ENCODE measurements at places on chromosomes 3 and 15. TPM values are rescaled to one million over a fixed set of nuclear protein-coding genes. Genes with fewer than 3 reads are reported as not detected.

The PAK6 gene
- 7.0 TPM for total RNA-seq

The CLDN18 gene
- 3.3 TPM for total RNA-seq

The GPR171 gene
- total RNA-seq, result not detected

The BLM gene
- total RNA-seq, result 26.7 TPM

The GHSR gene
- not detected for total RNA-seq

The FAM107A gene
- total RNA-seq, result not detected

GRCh38 chr15:42547918-42548248 is 710 bp downstream of the LRRC57 start:
- no peak for DNase-seq

GRCh38 chr3:59731943-59732342 is 682.1 kb upstream of the CFAP20DC start:
- DNase-seq, result no peak

DNA sequence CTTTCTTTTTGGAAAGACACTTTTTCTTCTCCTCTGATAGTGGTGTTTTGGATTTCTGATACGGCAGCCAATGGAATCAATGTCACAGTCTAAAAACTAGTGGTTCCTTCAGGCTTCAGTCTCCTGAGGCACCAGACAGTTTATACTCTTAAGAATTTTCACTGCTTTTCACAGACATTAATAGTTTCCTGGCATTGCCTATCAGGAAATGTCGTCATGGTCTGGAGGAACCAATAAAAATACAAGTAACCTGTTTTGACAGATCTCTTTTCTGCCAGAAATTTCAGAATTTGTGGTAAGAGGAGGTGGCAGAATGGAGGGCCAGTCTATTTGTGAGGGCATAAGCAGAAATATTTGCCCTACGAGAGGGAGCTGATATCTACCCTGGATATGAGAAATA is 44.8 kb downstream of the FILIP1L start:
- no peak for DNase-seq

DNA sequence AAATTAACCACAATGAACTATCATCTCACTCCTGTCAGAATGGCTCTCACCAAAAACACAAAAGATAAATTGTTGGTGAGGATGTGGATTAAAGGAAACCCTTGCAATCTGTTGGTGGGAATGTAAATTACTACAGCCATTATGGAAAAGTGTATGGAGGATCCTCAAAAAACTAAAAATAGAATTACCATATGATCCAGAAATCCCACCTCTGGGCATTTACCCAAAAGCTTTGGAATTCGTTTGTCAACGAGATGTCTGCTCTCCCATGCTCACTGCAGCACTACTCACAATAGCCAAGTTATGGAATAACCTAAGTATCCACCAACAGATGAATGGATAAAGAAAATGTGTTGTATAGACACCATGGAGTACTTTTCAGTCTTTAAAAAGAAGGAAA is 21.6 kb downstream of the FSIP1 start:
- no peak for DNase-seq

- no peak for DNase-seq
Measured at GRCh38 chr3:177026505-177027277, 170.6 kb downstream of the TBL1XR1 start.

DNA sequence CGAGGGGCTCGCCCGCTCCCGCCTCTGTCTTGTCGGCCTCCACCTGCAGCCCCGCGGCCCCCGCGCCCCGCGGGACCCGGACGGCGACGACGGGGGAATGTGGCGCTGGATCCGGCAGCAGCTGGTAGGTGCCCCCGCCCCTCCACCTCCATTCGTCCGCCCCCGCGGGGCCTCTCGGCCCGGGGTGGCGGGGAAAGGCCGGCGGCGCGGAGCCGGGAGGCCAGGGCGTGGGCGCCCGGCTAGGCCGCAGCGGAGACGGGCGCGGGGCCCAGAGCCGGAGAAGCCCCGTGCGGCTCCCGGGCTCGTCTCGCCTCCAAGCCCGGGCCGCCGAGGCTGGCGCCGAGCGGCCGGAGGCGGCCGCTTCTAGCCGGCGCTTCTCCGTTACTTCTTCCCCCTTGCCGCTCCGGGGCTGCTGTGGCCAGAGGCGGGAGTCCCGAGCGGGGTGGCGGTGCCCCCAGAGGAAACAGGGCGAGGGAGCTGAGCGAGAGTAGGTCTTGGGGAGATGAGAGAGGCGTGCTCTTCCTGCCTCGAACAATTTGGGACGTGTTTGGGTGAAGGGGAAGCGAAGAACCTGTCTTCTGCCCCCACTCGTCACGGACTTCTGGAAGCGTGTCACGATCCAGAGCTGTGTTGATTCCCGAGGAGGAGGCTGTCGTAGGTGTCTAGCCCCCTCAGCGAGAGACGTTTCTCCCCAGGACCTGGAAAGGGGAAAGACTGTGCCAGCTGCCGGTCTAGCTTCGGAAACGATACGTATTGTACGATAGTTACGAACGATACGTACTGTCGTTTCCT is 555 bp downstream of the ATP11B start:
- DNase-seq, result peak; percentile 63

- no peak for DNase-seq
Measured at GRCh38 chr3:94627689-94628088, 564.8 kb downstream of the NSUN3 start.

DNA sequence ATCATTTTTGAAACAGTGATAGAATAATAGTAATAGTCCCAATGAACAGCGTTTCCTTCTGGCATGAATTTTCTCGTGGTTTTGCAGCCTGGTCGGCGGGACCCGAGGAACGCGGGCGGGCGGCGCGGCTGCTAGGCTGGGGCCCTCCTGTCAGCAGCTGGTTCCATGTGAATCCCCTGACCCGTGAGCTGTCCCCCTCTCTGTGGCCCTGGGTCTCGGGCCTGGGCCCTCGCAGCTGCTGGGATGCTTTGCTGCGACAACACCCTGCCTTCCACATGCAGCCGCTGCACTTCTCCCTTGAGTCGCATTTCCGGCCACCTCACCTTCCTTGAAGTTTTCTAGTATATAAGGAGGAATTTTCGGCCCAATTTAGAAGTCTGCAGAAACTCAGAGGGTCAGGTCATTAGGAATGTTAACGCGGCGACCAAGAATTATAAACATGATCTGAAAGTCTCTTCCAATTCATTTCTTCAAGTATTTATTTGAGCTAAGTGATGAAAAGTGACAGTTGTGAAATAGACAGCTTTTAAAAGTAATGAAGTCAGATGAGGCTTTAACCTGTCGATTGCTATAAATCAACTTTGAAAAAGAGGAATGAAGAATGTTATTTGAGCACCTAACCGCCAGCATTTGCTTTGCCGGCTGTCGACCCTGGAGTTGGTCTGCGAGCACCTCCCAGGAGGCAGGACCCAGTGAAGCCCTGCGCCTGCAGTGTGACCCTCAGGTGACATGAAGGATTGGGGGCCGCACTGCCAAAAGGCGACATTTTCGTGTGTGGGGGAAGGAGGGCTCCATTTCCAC is 27.7 kb downstream of the NR2F2 start:
- peak; percentile 55 for DNase-seq

DNA sequence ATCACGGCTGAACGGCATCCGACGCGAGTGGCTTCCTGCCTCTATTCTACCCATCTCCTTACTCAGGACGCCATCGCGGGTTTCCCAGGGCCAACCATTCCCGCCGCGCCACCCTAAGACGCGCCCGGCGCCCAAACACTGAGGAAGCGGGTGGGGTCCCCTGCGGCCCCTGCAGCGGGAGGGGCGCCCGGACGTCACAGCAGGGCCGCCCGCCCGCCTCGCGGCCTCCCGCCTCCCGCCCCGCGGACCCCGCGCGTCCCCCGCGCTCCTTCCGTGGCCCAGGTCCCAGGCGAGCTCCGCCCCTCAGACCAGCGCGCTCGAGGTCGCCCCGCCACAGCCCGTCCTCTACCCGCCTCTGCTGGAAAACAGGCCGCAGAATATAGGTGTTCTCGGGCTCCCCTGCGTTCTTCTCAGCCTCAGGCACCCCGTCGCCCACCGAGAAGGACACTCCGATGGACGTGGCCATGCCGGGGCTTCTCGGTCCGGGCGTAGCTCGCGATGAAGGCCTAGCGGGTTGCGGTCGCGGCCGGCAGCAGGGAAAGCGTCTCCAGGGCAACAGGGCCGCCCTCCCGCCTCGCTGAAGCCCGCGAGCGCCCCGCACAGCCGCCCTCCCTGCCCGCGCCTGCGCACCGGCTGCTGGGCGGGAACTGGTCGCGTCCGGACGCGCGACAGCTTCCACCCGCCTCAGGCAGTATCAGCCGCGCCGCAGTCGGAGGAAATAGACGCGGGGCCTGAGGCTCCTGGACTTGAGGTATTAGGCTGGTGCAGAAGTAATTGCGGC is at the start of gene DYNLT2B:
DYNLT2B (minus strand) TSS at position 554 of the 781 bp plus-strand sequence; CDS start at position 466, 88 bp downstream.
- peak; percentile 89 for DNase-seq

DNA sequence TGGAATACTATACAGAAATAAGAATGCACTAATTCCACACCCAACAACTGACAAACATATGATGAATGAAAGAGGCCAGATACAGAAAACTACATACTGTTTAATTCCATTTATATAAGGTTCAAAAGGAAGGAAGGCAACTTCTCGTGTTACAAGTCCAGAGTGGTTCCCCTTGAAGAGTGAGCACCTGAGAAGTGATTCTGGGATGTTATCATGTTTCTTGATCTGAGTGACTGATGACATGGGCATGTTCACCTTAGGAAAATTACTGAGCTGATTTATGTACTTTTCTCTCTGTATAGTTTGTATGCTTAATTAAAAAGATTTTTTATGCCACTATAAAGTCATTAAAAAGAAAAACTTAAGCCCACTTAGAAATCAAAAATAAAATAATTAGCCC is 13.6 kb downstream of the CCDC12 start:
- no peak for DNase-seq

- DNase-seq, result no peak
Measured at GRCh38 chr15:63006032-63006878, 36.3 kb upstream of the TPM1 start.

DNA sequence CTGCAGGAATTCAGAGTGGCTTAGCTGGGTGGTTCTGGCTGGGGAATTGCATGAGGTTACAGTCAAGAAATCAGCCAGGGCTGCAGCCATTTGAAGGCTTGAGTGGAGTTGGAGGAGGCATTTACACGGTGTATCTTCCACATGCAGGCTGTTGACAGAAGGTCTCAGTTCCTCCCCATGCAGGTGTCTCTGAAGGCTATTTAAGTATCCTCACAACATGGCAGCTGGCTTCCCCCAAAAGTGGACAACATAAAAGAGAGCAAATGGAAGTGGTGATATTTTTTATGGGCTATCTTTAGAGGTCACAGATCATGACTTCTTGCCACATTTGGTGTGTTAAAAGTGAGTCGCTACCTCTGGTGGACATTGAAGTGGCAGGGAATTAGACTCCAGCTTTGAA is 60.1 kb upstream of the SPRED1 start:
- no peak for DNase-seq

DNA sequence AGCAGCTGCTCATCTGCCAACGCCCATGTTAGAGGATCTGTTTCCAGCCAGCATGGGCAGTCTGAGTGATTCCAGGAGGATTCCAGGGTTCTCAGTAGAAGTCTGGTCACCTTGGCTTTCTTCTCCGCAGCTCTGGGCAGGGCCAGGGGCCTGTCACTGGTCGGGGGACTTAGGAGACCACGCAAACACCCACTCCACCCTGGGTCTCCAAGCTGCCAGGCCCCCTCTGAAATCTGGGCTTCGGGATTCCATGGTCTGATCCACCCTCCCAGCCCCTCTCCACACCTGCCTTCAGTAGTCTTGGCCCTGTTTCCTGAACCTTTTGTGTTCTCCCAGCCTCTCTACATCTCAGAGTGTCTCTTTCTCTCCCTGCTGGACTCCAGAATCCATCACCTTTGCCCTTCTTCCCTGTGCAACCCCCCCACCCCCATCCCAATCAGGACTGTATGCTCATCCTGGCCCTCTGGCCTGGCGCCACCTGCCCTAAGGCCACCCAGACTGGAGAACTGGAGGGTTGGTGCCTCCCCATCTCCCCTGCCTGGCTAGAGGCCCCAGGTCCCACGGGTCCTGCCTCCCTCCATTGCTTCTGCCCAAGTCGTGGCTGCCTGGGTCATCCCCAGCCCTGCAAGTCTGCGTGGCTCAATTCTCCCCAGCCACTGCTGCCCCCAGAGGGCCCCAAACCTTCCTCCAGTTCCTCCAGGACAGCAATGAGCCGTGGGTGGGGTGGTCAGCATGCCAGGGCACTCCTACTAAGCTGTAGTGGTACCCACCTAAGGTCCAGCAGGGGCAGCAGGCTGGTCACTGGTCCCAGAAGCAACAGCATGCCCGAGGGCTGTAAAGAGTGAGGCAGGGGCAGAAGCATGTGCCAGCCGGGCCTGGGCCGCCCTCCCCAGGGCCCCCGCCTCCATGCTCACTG is 102.8 kb downstream of the TBC1D2B start:
- DNase-seq, result no peak

DNA sequence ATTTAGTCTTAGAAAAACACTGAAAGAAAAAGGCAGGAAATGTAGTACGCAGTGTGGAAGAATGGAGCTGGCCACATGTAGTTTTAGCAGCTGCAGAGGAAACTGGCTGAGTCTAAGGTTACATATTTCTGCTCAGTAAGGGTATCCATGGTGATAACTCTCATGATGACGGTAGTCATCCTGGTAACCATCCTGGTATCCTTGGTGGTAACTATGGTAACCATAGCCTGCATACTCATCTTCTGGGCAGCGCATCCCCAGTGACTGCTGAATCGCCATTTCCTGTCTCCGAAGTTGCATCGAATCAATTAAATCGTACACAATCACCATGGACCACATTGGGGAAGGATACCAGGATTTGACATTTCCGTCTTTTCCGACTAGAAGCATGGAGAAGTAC is 35.7 kb downstream of the CCDC80 start:
- DNase-seq, result no peak

DNA sequence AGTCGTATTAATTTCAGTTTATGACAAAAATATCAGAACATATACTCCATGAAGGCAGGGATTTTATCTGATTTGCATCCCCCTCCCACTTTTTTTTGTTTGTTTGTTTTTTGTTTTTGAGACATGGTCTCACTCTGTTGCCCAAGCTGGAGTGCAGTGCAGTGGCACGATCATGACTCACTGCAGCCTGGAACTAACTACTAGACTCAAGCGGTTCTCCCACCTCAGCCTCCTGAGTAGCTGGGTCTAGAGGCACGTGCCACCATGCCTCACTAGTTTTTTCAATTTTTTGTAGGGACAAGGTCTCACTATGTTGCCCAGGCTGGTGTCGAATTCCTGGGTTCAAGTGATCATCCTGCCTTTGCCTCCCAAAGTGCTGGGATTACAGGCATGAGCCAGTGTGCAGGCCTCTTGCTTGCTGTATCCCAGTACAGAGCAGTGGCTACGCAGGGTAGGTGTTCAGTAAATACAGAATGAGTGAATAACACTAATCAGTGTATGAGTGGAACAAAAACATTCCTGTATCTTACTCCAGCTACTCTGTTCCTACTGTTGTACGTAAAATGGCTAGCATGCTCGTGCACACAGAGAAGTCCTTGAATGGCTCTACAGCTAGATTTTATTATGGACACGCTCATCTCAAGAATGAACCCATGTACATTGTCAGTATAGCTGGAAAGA is 272.4 kb downstream of the FOXP1 start:
- DNase-seq, result no peak

GRCh38 chr3:120416868-120417267 is 33.9 kb downstream of the FSTL1 start:
- DNase-seq, result no peak

- DNase-seq, result no peak
Measured at GRCh38 chr15:39321977-39322376, 258.9 kb upstream of the THBS1 start.

Data from Calu3 (cell line).